ENCODE measurements at places on chromosomes 7 and 10.

DNA sequence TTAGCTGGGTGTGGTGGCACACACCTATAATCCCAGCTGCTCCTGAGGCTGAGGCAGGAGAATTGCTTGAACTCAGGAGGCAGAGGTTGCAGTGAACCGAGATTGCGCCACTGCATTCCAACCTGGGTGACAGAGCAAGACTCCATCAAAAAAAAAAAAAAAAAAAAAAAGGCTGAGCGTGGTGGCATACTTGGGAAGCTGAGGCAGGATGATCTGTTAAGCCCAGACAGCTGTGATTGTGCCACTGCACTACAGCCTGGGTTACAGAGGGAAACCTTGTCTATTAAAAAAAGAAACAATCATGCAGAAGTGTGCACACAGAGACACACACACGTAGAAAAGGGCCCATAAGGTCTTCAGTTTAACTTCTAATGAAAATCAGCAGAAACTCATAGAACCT lies 150.6 kb downstream of the TPST1 start:
- no peak for DNase-seq

DNA sequence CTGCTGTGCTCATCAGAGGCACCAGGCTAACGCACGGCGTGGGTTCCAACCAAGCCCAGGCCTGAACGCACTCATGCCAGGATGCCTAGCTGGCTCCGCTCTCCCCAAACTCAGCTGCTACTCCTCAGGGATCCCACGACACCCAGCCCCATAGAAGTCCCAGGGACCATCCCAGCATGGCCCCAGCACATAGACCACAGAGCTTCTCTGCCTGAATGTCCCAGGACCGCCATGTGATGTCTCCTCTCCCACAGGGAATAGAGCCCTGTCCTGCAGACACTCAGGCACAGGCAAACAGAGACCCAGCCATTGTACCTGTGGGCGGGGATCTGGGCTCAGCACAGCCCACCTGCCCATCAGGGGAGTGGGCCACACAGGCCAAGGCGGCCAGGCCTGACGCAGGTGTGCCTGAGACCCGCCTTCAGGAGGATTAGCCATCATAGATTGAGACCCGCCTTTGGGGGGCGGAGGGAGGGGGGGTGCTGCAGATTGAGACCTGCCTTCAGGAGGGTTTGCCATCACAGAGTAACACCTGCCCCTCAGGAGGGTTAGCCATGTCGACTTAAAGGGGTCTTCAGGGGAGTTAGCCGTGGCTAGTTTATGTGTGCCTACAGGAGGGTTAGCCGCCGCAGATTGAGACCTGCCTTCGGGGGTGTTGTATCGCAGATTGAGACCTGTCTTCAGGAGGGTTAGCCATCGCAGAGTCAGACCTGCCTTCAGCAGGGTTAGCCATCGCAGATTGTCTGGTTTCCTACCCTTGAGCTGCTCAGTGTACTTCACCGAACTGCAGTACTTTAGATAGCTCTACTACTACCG lies 29.0 kb downstream of the RASGEF1A start:
- no peak for DNase-seq

- DNase-seq: no peak
These were observed 200.3 kb downstream of the LSM5 start for GRCh38 chr7:32289651-32290414.

DNA sequence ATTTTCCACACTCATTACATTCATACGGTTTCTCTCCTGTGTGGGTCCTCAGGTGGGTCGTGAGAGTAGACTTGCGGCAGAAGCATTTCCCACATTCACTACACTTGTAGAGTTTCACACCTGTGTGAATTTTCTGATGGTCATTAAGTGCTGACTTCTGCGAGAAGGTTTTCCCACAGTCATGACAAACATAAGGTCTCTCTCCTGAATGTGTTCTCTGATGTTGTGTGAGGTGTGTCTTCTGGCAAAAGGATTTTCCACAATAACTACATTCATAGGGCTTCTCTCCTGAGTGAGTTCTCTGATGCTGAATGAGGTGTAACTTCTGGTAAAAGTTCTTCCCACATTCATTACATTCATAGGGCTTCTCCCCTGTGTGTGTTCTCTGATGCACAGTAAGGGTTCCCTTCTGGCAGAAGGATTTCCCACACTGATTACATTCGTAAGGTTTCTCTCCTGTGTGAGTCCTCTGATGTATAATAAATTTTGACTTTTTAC lies 15.1 kb downstream of the ZNF12 start:
- no peak for DNase-seq

DNA sequence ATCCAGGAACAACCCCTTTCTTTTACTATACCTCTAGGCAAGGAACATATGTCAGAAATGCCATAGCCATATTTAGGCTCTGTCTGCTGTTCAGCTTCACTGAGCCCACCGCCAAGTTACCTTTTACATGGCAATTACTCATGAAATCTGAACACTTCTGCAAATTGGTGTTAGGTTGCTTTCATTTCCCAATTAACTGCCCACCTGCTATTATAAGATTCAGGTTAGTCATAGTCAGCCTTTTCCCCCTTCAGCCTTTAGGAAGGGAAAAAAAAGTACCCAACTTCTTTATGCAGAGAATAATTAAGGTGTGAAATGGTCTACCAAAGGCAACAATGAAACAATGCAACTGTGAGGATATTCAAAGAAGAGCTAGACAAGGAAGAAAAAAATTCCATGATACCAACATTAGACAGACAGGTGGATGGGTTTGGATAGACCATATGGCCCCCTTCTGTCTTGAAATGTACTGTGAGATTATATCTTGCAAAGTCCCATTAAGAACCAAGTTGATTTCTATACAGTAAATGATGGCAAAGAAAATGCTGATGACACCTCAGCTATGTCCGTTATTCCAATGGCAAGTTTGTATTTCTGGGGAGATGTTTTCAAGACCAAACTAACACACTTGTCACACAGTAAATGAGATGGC lies 442.1 kb upstream of the NRP1 start:
- no peak for DNase-seq

GRCh38 chr10:78756604-78757343 lies 312.0 kb upstream of the ZMIZ1 start:
- no peak for DNase-seq

DNA sequence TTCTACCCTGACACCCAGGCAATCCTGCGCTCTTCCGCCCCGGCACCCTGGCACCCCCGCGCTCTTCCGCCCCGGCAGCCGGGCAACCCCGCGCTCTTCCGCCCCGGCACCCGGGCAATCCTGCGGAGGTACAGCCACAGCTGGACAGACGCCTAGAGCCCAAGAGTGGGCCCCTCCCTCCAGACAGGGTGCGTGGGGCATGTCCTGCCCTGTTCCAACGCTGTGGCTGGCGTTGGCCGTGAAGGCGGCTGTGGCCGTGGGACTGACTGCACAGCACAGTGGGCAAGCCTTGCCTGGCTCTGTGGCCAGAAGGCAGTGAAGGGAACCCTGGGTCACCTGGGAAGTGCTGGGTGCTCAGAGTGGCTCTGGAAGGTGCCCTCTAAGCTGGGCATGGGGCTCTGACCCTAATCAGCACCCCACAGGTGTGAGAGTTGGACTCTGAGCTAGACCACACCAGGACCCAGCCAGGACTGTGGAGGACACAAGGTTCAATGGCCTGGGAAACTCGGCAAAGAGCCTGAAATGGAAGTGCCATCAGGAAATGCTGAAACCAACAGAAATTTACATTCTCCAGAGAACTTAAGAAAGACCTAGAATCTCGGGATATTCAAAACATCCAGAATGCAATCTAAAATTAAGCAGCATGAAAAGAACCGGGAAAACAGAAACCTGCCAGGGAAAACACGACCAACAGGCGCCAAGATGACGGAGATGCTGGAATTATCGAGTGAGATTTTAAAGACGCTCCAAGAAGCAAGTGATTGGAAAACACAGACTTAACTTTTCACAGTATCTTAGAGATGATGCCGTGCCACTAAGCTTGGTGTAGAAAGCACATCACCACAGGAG lies 253.6 kb downstream of the ELFN1 start:
- no peak for DNase-seq

- DNase-seq: no peak
These were observed 203.1 kb upstream of the PTN start for GRCh38 chr7:137546671-137547070.

GRCh38 chr10:11881477-11882417 lies 58.6 kb downstream of the PROSER2 start:
- DNase-seq: no peak
